ENCODE measurements at places on chromosomes 2 and 18.

GRCh38 chr2:111946294-111947114 is 48.1 kb downstream of the MERTK start:
- no peaks in the 10 kb centered on the region for H3K36me3 ChIP-seq
- no peaks in the 10 kb centered on the region for H3K4me1 ChIP-seq
- H3K4me3 ChIP-seq: no peak overlapping the region
- no peaks in the 10 kb centered on the region for H3K27me3 ChIP-seq
- DNase-seq: no peak

DNA sequence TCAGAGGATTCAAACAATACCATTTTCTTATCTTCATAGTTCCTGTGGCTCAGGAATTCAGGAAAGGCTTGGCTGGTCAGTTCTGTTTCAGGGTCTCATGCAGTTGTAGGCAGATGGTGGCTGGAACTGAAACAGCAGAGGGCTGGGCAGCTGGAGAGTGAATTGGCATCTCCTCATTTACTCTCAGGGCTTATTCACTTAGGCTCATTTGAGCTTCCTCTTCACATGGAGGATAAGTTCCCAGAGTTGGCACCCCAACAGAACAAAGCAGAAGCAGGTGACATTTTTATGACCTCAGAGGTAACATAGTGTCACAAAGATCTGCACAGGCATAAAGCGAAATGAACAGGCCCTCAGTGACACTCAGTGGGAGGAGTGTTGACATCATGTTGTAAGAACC is 66.1 kb downstream of the RBBP8 start:
- peaks cover 5% of the 10 kb centered on the region for H3K4me1 ChIP-seq
- no peak overlapping the region for H3K27ac ChIP-seq

GRCh38 chr2:35598310-35598709 is 757.3 kb upstream of the CRIM1 start:
- no peaks in the 10 kb centered on the region for H3K27me3 ChIP-seq
- H3K36me3 ChIP-seq: no peaks in the 10 kb centered on the region
- DNase-seq: no peak
- no peak overlapping the region for H3K4me3 ChIP-seq

DNA sequence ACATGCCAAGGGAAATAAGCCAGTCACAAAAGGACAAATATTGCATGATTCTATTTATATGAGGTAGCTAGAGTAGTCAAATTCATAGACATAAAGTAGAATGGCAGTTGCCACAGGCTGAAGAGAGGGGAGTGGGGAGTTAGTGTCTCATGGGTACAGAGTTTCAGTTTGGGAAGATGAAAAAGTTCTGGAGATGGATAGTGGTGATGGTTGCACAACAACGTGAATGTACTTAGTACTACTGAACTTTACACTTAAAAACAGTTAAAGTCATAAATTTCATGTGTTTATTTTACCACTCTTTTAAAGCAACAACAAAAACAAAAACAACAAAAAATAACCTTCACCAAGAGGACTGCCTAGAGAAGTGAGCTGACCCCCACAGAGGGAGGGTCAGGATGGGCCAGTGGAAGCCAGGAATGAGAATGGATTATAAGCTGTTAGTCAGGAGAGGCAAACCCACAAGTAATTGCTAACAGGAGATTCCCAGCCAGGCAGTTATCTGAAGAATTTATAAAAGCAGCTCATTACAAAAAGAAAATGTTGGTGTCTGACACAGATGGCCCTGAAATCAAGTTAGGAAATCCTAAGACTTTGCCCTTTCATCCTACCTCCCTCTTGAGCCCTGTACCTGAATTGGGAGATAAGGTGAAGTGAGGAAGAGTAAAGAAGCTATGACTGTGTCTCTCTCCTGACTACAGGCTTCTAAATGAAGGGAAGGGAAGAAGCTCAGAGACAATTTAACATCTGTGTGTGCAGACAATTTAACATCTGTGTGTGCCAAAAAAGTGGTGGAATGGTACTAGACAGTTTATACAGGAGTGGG is 263.4 kb downstream of the PDE11A start:
- no peak overlapping the region for H3K4me3 ChIP-seq
- no peaks in the 10 kb centered on the region for H3K4me1 ChIP-seq
- DNase-seq: no peak

GRCh38 chr2:67389286-67389685 is 7.8 kb upstream of the ETAA1 start:
- no peaks in the 10 kb centered on the region for H3K4me1 ChIP-seq
- DNase-seq: no peak
- H3K4me3 ChIP-seq: no peak overlapping the region
- H3K27ac ChIP-seq: no peak overlapping the region

GRCh38 chr2:219401606-219402005 is 13.9 kb upstream of the DNPEP start:
- peaks cover 5% of the 10 kb centered on the region for H3K4me1 ChIP-seq
- H3K27ac ChIP-seq: no peak overlapping the region
- H3K27me3 ChIP-seq: peaks cover 5% of the 10 kb centered on the region
- H3K36me3 ChIP-seq: no peaks in the 10 kb centered on the region
- H3K4me3 ChIP-seq: no peak overlapping the region

- H3K27me3 ChIP-seq: no peaks in the 10 kb centered on the region
- peaks cover 22% of the 10 kb centered on the region for H3K36me3 ChIP-seq
- no peak overlapping the region for H3K27ac ChIP-seq
- no peak for DNase-seq
- no peak overlapping the region for H3K4me3 ChIP-seq
These were observed 2.6 kb downstream of the GPR35 start for GRCh38 chr2:240627736-240628506.

DNA sequence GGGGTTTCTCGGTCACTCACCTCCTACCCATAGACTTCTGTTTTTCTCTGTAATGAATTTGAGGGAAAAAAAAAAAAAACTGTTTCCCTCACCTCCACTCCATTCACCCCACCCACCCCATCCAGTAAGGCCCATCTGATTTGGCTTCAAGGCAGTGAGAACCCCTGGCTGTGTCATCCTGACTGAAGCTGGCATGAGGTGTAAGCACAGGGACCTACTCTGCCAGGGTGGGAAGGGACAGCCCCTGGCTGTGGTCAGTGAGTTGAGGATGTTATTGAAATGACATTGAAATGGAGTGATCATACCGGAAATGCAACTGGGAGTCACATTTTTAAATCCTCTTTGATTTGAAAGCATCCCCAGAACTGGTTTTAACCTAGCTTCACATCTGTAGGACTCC is 19.1 kb upstream of the BCL2L11 start:
- H3K36me3 ChIP-seq: peaks cover 2% of the 10 kb centered on the region
- peaks cover 14% of the 10 kb centered on the region for H3K27me3 ChIP-seq
- peaks cover 12% of the 10 kb centered on the region for H3K4me1 ChIP-seq
- no peak overlapping the region for H3K27ac ChIP-seq
- no peak for DNase-seq

DNA sequence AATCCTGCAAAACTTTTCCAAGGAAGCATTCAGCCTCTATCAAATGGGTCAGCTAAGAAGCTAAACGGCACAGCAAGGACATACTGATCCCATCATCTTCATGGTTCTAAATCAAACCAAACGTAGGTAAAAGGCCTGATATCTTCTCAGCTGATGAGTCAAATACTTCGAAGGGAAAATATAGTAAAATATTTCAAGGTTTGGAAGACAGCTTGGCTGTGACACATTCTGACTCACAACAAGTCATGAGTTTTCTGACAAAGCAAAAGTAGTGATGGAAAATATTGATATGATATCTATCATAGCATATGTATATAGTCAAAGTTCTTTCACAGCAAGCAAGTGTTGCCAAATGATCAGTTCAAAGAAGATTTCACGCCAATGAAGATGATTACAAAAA is 31.5 kb downstream of the DOCK10 start:
- H3K27ac ChIP-seq: no peak overlapping the region
- H3K36me3 ChIP-seq: peaks cover 18% of the 10 kb centered on the region
- peaks cover 44% of the 10 kb centered on the region for H3K4me1 ChIP-seq
- no peaks in the 10 kb centered on the region for H3K27me3 ChIP-seq
- DNase-seq: no peak

Data from activated naive CD8-positive, alpha-beta T cell treated with anti-CD3 and anti-CD28 coated beads, Interleukin-2, amount 10 ng/mL, durations not matched to agents 7 days and 5 days (primary cell).